ENCODE measurements at places on chromosomes 12 and 14.

- peak; percentile 32 for DNase-seq
Observed at GRCh38 chr12:104358353-104359003, 54.9 kb downstream of the EID3 start.

DNA sequence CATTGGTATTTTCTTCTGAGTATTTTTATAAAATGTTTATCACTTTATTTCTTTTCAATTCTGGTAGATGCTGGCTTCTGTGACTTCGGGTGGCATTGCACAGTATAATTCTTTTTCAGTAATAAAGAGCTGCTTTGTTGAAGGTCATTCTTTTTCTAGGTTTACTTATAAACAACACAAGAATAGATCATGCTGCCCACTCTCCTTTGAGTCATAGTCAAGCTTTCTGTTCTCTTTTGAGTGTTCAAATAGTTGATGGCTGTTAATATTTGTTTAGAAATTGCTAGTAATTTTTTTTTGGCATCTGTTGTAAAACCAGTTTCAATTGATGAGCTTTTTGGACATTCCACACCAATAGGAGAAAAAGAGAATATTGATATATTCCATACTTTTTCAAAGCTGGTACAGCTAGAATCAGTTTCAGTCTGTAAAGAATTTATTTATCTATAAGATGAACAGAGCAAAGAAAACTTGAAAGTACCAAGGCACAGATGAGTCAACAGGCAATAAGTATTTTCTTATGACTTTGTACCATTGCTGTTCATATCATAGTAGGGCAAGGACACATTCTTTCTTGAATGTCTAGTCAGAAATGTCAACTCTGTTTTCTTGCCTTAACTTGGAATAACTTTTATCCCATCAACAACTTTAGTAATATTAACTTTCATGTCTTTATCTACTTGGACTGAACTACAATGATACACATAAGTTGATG, 513.0 kb upstream of the SEL1L start:
- DNase-seq = no peak

DNA sequence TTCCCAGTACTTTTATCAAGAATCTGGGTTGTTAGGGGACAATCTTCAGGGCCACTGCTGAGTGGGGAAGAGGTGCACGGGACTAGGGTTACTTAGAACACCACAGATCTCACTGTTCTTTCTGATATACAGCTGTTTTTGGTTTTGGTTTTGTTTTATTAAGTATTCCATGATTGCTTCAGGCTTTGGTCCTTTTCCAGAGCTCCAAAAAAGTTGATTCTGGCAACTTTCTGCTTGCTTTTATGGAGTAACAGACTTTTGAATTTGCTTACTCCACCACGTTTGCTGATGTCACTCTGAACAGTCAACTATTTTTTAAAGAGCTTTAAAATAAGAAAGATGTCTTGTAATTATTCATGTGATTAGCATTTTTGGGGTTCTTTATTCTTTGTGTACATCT, 368.1 kb upstream of the FOXG1 start:
- no peak for DNase-seq

GRCh38 chr12:61808856-61809255, 451.3 kb upstream of the USP15 start:
- DNase-seq = no peak

DNA sequence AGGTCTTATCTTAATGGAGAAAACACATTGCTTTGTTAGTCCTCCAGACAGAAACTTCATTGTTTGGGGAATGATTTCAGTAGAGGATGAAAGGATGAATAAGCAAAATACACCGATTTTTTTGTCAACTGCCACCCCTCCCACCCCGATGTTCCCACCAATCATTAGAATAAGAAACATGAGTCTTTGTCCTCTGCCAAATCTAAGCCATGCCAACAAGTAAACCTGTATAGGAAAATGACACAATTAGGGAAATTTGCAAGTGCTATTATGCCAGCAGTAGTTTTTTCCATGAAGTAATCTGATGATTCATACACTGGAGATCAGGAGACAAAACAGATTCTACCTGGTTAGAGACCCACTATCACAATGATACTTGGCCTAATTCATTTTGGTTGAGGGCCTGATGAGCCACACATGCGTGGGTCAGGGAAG, 35.9 kb downstream of the FLRT2 start:
- no peak for DNase-seq

Measured in stimulated activated CD4-positive, alpha-beta T cell treated with anti-CD3 and anti-CD28 coated beads, Interleukin-1b, Interleukin-23, amount 100 ng/mL, for 1 hour (primary cell).